ENCODE measurements at places on chromosomes 12 and 14. TPM values are rescaled to one million over a fixed set of nuclear protein-coding genes. Genes with fewer than 3 reads are reported as not detected.

The PPP1R3E gene
- 51.0 TPM for total RNA-seq

The PPP1R1A gene
- not detected for total RNA-seq

The BMAL2 gene
- total RNA-seq: 0.16 TPM

The C12orf50 gene
- 0.17 TPM for total RNA-seq

The PLEKHG7 gene
- total RNA-seq: not detected

The C1QL4 gene
- total RNA-seq: not detected

The POTEM gene
- not detected for total RNA-seq

The PARP11 gene
- total RNA-seq: 13.4 TPM

The SERPINA10 gene
- not detected for total RNA-seq

GRCh38 chr12:98743362-98743953 is 98.4 kb downstream of the APAF1 start:
- H3K4me1 ChIP-seq: peaks cover 15% of the 10 kb centered on the region
- no peak overlapping the region for H3K4me3 ChIP-seq
- H3K36me3 ChIP-seq: no peaks in the 10 kb centered on the region
- H3K27ac ChIP-seq: no peak overlapping the region
- DNase-seq: no peak
- H3K27me3 ChIP-seq: peaks cover 5% of the 10 kb centered on the region

GRCh38 chr14:23117371-23118020 is 1.6 kb downstream of the CEBPE start:
- H3K36me3 ChIP-seq: no peaks in the 10 kb centered on the region
- peak overlapping the region; percentile 55 for H3K27ac ChIP-seq
- no peak for DNase-seq

- H3K27me3 ChIP-seq: no peaks in the 10 kb centered on the region
- H3K36me3 ChIP-seq: no peaks in the 10 kb centered on the region
- H3K4me1 ChIP-seq: peaks cover 5% of the 10 kb centered on the region
- no peak for DNase-seq
- no peak overlapping the region for H3K4me3 ChIP-seq
Measured at GRCh38 chr14:75238756-75239455, 39.7 kb upstream of the FOS start.

GRCh38 chr12:95208678-95209077 is 8.6 kb downstream of the FGD6 start:
- H3K27ac ChIP-seq: no peak overlapping the region
- no peak for DNase-seq
- H3K4me3 ChIP-seq: no peak overlapping the region
- H3K4me1 ChIP-seq: no peaks in the 10 kb centered on the region
- H3K27me3 ChIP-seq: no peaks in the 10 kb centered on the region
- no peaks in the 10 kb centered on the region for H3K36me3 ChIP-seq

GRCh38 chr12:115096588-115097397 is 412.8 kb upstream of the TBX3 start:
- H3K27ac ChIP-seq: no peak overlapping the region
- no peaks in the 10 kb centered on the region for H3K4me1 ChIP-seq
- no peak for DNase-seq
- H3K36me3 ChIP-seq: no peaks in the 10 kb centered on the region

DNA sequence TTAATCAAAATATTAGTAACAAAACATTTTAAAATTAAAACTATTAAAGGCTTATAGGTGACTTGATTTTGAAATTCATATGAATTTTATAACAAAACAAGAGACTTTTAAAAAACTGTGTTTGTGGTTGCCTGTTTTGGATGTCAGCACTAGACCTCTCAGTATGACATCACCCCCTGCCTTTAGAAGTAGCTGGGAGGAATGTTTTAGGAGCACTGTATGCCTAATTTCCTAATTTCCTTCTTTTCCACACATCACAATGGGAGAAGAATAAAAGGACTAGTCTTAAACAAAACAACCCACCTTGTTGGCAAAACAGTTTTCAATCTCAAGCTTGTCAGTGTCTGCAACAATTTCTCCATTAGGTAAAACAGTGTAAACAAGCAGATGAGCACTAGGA is 48.1 kb upstream of the PZP start:
- no peaks in the 10 kb centered on the region for H3K27me3 ChIP-seq
- H3K4me1 ChIP-seq: no peaks in the 10 kb centered on the region
- DNase-seq: no peak

DNA sequence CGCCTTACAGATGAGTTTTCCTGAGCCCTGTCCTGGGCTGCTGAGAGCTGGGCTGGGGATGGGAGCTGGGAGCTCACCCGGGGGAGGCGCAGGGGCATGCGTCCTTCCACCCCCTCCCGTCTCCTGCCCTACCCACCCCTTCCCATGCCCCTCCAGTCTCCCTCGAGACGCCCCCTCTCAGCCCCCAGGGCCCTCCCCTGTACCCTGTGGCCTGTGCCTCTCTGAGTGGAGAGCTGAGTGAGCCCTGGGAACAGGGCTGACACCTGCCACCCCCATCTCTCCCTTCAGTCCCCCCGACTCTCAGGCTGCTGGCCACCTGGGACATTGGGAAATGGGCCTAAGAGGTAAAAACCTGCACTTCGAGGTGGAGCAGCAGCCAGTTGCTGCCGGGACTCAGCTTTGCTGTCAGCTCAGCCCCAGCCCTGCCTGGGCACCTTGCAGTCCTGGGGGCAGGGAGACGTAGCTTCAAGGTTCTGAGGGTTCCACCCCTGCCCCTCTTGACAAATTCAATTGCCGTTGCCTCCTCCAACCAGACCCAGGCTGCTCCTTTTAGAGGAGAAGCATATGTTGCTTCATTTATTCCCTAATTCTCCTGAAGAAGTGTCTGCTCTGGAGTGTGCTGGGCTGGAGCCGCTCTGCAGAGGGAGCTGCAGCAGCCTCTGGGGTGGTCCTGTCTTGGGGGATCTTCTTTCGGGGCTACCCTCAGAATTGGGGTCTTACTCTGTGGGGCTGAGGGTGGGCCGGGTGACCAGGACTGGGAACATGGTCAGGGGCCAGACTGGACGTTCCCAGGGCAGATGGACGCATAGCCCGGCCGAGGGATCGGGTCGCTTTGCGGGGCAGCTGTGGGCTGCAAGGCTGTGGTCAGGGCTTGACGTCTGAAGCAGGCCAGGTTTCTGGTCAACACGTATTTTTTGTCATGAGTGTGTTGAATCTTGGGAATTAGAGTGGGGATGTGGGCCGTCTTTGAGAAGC is 141.4 kb downstream of the ADGRD1 start:
- no peaks in the 10 kb centered on the region for H3K36me3 ChIP-seq
- H3K27ac ChIP-seq: no peak overlapping the region
- H3K27me3 ChIP-seq: no peaks in the 10 kb centered on the region
- H3K4me1 ChIP-seq: peaks cover 12% of the 10 kb centered on the region

DNA sequence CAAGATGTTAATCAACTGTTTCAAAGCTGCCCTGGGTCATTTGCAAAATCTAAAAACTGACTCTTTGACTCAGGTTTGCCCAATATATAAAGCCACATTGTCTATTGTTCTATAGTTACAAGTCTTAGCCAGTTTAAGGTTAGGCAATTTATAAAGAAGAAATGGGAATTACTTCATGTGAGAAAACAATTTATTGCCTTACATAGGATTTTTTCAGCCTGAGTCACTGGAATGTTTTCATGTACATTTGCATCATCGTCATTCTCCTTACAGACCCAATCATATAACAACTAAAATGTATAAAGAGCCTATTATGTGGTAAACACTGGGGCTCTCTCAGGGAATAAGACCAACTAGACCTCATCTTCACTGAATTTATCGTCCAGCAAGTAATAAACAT is 100.3 kb upstream of the PLEKHG7 start:
- no peaks in the 10 kb centered on the region for H3K4me1 ChIP-seq
- DNase-seq: no peak
- no peak overlapping the region for H3K4me3 ChIP-seq
- no peaks in the 10 kb centered on the region for H3K36me3 ChIP-seq
- H3K27me3 ChIP-seq: no peaks in the 10 kb centered on the region
- no peak overlapping the region for H3K27ac ChIP-seq

DNA sequence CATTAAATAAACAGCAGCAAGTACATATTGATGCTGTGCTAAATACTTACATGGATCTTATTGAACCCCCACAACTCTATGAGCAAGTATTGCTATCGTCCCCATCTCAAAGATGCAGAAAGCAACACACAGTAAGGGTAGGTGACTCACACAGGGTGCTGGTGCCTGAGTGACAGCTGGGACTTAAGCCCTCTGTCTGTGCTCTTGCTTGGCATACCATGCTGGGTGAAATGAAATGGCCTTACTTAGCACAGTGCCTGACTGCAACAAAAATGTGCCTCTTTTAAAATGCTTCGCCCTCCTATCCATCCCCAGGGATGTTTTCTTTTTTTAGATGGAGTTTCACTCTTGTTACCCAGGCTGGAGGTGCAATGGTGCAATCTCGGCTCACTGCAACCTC is 788 bp downstream of the TEX52 start:
- DNase-seq: no peak
- peaks cover 23% of the 10 kb centered on the region for H3K36me3 ChIP-seq
- no peak overlapping the region for H3K27ac ChIP-seq
- no peaks in the 10 kb centered on the region for H3K27me3 ChIP-seq
- no peak overlapping the region for H3K4me3 ChIP-seq

- H3K36me3 ChIP-seq: no peaks in the 10 kb centered on the region
- no peak overlapping the region for H3K27ac ChIP-seq
- H3K27me3 ChIP-seq: no peaks in the 10 kb centered on the region
- no peak overlapping the region for H3K4me3 ChIP-seq
Measured at GRCh38 chr12:2322554-2323120, 269.9 kb downstream of the CACNA1C start.

- H3K36me3 ChIP-seq: peaks cover 22% of the 10 kb centered on the region
- H3K4me3 ChIP-seq: no peak overlapping the region
- H3K27ac ChIP-seq: no peak overlapping the region
- peaks cover 26% of the 10 kb centered on the region for H3K4me1 ChIP-seq
- H3K27me3 ChIP-seq: no peaks in the 10 kb centered on the region
Measured at GRCh38 chr12:94261119-94261518, 112.7 kb downstream of the PLXNC1 start.

GRCh38 chr12:78121969-78122610 is 291.4 kb downstream of the NAV3 start:
- no peak overlapping the region for H3K27ac ChIP-seq
- no peaks in the 10 kb centered on the region for H3K4me1 ChIP-seq
- no peak overlapping the region for H3K4me3 ChIP-seq
- H3K27me3 ChIP-seq: no peaks in the 10 kb centered on the region
- no peak for DNase-seq

DNA sequence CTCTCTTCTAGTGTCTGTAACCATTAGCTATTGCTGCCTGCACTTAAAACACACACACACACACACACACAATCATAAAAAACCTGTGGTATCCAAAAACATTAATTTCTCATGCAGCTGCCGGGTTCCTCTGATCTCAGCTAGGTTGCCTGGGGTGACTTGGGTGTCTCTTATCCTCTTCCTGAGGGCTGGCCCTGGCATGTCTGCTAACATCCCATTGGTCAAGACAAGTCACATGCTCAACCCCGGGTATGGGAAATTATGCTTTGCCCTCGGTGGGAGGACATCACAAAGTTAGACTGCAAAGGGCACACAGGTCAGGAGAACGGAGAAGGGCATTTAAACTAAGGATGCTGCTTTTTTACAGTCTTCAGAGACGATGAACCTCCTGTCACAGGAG is 55.7 kb downstream of the TRPV4 start:
- H3K27ac ChIP-seq: no peak overlapping the region
- DNase-seq: peak; percentile 65
- H3K4me1 ChIP-seq: peaks cover 3% of the 10 kb centered on the region
- no peak overlapping the region for H3K4me3 ChIP-seq
- no peaks in the 10 kb centered on the region for H3K27me3 ChIP-seq
- no peaks in the 10 kb centered on the region for H3K36me3 ChIP-seq

DNA sequence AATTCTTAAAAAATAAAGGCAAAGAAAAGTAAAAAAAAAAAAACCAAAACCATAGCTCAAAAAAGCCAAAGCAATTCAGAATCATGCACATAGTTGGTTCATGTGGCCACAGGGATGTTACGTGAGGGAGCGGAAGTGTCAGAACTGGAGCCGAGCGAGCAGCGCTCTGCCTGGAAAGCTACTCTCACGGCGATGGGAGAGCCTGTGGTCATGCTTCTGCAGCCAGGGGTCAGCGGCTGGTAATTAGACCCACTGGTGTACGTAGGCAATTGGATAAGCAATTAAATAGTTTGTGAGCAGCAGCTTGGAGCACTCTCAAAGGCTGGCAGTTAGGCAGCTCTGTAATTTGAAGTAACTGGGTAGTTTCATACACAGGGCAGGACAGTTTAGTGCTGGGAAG is 58.1 kb downstream of the TRHDE start:
- H3K4me3 ChIP-seq: no peak overlapping the region
- H3K36me3 ChIP-seq: no peaks in the 10 kb centered on the region
- no peak for DNase-seq
- no peak overlapping the region for H3K27ac ChIP-seq

GRCh38 chr14:90573385-90574105 is 176.7 kb downstream of the CALM1 start:
- H3K27ac ChIP-seq: no peak overlapping the region
- H3K4me1 ChIP-seq: no peaks in the 10 kb centered on the region
- no peak for DNase-seq
- H3K36me3 ChIP-seq: no peaks in the 10 kb centered on the region
- H3K4me3 ChIP-seq: no peak overlapping the region

- no peaks in the 10 kb centered on the region for H3K4me1 ChIP-seq
- no peak for DNase-seq
- no peaks in the 10 kb centered on the region for H3K36me3 ChIP-seq
- H3K27me3 ChIP-seq: no peaks in the 10 kb centered on the region
- no peak overlapping the region for H3K27ac ChIP-seq
- H3K4me3 ChIP-seq: no peak overlapping the region
Measured at GRCh38 chr14:49396801-49397200, 189.4 kb downstream of the RPS29 start.

Measured in CD4-positive, alpha-beta T cell (primary cell).